Pulmonary artery endothelial cell (primary cell): ENCODE measurements at places on chromosomes 4 and X. TPM values are rescaled to one million over a fixed set of nuclear protein-coding genes. Genes with fewer than 3 reads are reported as not detected.
A peak's percentile ranks its signal among the peaks of the same experiment; 100 is the strongest.

DNA sequence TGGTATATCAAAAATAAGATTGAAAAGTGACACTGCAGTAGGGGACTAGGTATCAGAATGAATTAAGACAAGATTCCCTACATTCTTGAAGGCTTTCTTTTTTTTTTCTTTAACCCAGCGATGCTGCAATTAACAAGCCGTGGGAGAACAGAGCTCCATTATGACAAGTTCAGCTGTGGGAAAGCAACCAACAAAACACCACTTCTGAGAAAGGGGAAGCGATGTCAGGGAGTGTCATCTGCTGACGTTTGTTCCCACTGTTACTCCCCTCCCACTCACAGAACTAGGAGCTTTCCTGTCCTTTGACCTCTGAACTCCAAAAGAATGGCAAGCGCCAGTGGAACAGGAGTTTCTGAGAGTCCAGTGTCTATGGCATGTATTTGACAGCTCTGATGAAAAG is 90.2 kb upstream of the SLITRK2 start:
- DNase-seq, result no peak

GRCh38 chr4:151215295-151215694 is 61.7 kb upstream of the PRSS48 start:
- peak; percentile 87 for DNase-seq

DNA sequence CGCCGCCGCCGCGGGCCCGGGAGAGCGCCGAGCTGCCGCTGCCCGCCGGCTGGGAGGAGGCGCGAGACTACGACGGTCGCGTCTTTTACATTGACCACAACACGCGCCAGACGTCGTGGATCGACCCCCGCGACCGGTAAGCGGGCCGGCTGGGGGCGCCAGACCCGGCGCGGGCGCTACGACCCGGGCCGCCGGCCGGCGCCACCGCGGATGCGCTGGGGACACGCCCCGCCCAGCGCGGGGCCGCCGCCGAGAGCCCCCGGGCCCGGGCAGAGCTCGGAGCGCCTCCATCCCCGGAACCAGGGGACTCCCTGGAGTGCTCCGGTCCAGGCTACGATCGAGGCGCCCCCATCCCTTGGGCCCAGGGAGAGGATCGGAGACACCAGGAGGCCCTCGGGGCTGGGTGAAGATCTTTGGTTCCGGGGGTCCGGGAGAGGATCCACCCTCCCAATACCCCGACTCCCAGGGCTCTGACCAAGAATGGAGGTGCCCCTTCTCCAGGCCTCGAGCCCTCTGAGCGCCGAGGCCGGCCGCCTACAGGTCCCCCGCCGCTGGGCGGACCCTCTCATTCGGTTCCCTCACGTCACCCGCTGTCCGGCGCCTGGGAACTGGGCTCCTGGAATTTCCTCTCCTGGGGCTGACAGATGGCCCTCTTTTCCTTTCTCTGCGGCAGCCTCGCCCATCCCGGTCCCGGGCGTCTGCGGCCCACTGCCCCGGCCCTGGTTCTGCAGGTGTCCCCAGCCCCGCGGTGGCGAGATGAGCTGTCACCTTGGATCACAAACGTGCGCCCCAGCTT is 48.8 kb downstream of the CLDN34 start:
- no peak for DNase-seq

Gene TNIP3
- 0.20 and 1.2 TPM in 2 replicates for total RNA-seq

DNA sequence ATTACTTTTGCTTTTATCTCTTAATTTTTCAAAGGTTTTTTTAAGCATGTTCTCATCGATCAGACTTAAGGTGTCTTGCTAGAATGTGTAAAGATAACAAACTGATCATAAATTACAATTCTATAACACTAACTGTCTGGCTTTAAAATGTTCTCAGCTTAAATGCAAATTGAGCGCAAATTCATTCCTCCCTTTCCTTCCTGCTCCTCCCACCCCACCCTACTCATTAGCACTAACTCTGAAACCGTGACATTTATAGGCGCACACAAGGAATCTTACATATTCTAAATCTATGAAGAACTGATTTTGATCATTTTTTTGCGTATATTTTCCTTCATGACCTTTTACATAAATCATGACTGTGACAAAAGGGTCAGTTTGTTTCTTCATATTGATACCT is 590.0 kb upstream of the DIAPH2 start:
- no peak for DNase-seq

DNA sequence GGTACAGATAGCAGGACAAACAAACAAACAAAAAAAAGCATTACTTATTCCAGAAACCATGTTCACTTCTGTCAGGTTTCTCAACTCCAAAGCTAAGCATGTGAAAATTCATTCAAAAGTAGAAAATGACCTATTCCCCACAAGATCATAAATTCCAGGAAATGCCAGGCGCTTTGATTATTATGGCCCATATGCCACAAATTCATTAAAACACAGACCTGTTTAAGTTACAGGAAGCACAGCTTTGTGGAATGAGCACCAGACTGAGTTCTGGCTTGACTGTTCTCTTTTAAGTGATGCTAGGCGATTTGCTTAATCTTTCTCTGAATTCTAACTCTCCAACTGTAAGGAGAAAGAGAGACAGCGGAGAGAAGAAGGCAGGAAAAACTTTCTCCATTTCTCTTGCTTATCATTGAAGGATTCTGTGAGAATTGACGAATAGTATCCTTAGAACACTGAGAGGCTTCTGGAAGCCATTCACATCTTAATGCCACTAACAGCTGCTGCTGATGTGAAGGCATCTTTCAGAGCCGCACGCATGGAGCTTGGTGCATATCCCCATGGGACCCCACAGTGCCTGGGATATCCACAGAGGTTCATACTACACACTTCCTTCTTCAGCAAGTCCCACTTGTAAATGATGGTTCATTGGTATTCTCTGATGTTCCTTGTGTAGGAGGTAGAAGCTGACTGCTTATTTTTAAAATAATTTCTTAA is 138.0 kb downstream of the ZNF674 start:
- DNase-seq, result no peak
